Inflammatory macrophage treated with lipopolysaccharide for 1 hour (primary cell): ENCODE measurements at places on chromosomes 4 and X.

- DNase-seq = no peak
Measured at GRCh38 chr4:53022513-53023100, 160.5 kb downstream of the RASL11B start.

- DNase-seq = no peak
Measured at GRCh38 chr4:81758574-81759264, 287.0 kb upstream of the RASGEF1B start.

DNA sequence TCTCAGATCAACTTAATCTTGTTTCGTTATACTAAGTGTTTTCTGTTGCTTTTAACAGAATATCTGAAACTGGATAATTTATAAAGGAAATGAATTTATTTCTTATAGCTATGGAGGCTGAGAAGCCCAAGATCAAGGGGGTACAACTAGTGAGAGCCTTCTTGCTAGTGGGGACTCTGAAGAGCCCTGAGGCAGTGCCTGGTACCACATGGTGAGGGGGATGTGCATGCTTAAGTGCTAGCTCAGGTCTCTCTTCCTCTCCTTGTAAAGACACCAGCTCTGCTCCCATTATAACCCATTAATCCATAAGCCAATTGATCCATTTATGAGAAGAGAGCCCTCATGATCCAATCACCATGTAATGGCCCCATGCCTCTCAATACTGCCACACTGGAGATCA lies 17.9 kb downstream of the COX18 start:
- no peak for DNase-seq

- peak; percentile 61 for DNase-seq
Measured at GRCh38 chr4:16079046-16079445, 4.8 kb downstream of the PROM1 start.

GRCh38 chr4:169234137-169234855 lies 36.5 kb downstream of the SH3RF1 start:
- DNase-seq = no peak

- peak; percentile 60 for DNase-seq
Measured at GRCh38 chrX:30620980-30621618, 32.1 kb upstream of the GK start.

DNA sequence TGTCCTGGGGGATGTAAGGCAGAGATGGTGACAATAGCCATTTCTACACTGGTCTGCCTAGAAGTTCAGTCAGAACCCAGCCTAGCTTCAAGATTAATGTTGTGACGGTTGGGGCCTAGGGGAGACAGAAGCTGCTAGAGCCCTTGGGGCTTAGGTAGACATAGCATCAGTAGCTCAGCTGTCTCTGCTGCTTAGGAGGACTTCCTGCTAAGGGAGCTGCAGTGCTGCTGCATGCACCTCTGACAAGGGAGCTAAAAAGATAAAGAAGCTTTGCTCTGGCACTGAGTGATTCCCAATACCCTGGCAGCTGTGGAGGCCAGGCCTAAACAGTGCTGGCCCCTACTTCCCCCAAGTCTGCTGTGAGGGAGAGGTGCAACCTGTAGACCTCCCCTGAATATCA lies 116.0 kb downstream of the CT47B1 start:
- no peak for DNase-seq

DNA sequence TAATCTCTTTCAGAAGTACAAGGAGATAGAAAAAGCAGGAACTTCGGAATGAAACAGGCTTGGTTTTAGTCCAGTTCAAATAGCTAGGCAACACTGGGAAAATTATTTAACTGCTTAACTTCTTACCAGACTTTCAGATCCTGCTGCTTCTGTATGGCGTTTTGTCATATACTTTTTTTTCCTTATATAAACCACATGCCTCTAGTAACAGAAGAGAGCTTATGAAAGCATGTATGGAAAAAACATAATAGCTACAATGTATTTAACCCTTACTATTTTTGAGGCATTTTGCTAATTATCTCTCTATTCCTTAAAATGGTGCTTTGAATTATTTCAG lies 439.6 kb downstream of the INPP4B start:
- DNase-seq = no peak

GRCh38 chr4:75031775-75032174 lies 98.9 kb downstream of the PARM1 start:
- DNase-seq = peak; percentile 5

- DNase-seq = no peak
Measured at GRCh38 chr4:52676536-52676935, 17.4 kb upstream of the USP46 start.

DNA sequence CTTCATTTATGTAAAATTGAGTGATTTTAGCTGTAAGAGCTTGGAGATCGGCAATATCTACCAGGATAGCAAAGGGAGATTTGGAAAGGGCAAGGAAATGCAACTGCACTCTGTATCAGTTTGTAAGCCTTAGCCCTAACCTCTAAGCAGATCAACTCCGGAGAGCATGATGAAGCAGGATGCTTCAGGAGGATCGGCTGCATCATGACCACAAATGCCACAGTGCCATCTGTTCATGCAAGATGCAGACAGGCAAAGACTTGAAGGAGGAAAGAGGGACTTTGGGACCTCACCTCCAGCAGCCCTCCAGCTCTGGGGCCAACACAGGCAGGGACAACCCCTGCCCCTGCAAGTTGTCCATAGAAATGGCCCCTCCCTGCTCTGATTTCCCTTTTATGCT lies 377.6 kb upstream of the GATB start:
- no peak for DNase-seq

DNA sequence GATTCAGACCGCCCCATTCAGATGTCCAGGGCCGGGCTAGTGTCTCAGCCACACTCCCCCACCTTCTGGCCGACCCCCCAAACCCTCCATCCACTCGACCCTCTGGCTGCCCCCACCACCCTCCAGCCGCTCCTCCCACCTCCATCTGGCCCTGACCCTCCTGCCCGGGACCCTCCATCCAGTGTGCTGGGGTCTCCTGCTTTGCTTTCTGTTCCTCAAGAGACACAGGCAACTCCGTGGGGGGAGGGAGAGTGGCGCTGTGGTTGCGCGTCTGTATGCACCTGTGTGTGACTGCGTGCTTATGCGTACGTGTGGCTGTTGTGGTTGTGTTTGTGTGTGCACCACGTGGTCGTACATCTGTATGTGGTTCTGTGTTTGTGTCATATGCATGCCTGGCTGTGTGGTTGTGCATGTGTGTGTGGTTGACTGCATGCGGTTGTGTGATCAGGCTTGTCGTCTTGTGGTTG lies 33.3 kb downstream of the CPLX1 start:
- DNase-seq = no peak

- peak; percentile 96 for DNase-seq
Measured at GRCh38 chr4:140756319-140757231, at the start of gene TBC1D9. Gene TBC1D9 (minus strand): TSS chr4:140756385. CDS start chr4:140756045, 340 bp downstream.

GRCh38 chrX:30504309-30504708 lies 73.3 kb downstream of the TASL start:
- DNase-seq = peak; percentile 11

GRCh38 chr4:85482010-85482738 lies 7.2 kb downstream of the ARHGAP24 start:
- peak; percentile 33 for DNase-seq

DNA sequence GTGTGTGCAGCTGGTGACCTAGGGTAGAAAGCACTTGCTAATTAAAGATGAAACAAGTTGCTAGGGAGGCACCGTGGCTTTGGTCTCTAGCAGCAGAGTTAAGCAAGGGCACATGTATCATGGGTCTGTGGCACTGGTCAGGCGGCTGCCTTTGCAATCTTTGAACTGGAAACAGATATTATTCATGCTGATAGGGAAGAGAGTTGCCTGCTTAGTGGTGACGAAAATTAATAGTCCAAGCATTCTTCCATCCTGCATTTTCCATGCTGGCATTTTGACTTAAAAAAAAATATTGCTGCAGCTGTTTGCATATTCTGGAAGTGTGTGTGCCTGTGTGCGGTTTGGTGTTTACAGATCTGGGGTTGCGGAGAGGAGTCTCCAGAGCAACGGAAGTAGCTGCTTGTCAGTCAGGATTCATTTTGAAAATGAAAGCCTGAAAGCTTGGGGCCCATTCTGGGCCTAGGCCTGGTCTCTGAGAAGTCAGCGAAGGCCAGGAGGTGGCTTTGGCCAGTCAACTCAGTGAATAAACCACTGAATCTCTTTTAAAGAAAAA lies 2.3 kb upstream of the SOWAHD start:
- peak; percentile 68 for DNase-seq

DNA sequence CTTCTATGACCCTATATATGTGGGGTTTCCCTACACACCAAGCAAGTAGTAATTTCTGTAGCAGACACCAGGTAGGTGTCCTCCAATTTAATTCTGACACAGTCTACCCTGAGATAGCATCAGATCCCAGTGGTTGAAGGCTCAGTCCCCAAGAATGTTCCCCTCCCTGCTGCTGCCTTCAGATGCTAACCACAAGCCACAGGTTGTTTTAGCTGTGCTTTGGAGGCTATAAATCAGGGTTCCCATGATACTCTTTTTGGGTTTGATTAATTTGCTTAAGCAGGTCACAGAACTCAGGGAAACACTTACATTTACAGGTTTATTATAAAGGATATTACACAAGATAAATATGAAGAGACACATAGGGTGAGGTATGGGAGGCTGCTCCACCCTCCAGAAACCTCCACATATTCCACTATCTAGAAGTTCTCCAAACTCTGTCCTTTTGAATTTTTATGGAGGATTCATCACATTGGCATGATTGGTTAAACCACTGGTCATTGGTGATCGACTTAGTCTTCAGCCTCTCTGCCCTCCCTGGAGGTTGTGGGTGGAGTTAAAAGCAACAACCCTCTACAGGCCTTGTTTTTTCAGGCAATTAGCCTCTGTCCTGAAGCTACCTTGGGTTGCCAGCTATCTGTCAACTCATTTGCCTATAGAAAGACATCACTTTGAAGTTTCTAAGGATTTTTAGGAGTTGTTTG lies 50.8 kb downstream of the GRIA2 start:
- DNase-seq = no peak

GRCh38 chr4:116824172-116824571 lies 261.2 kb downstream of the TRAM1L1 start:
- no peak for DNase-seq

DNA sequence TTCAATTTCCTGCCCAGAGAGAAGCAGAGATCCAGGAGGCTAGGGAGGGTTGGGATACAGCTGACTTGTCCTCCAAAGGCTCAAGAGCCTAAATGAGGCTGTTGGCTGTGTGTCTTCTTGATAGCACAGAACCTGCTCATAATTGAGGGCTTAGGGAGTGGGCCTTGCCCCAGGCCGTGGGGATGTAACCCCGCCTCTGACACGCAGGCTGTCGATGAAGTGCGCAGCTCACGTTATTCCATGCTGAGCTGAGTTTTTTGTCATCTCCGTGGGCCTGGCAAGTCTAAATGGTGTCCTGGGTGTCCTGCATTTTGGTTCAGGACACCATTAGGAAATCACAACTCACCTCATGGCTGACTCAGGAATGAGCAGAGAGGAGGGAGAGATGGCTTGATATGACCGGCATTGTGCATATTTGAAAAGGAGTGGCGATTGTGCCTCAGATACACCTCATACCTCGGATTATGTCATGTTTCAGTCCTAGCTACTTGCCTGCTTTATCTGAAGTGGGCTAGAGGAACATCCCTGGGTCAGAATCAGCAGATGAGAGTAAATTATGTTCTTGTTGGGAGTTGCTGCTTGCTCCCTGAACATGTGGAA lies 43.7 kb downstream of the FHDC1 start:
- DNase-seq = no peak

- DNase-seq = no peak
Measured at GRCh38 chr4:114149-114548, 10.2 kb upstream of the ZNF718 start.

DNA sequence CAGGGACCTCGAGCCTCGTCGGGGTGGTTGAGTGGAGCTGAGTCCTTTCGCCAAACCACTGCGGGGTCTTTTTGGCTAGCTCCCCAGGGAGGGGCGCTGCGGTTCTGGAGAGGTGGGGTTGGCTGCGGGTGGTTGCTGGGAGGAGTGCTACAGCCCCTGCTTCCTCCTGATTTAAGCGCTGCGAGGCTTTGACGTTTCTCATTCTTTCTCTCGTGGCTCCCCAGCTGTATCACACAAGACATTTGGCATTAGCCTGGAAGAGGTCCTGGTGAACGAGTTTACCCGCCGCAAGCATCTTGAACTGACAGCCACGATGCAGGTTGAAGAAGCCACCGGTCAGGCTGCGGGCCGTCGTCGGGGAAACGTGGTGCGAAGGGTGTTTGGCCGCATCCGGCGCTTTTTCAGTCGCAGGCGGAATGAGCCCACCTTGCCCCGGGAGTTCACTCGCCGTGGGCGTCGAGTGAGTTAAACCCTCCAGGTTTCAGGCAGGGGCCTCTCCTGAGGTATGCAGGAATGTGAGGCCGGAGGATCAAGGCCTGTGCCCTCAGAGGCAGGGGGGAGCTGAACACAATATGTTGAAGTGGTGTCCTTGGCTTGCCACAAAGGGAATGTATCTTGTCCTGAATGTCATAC lies 25.5 kb downstream of the ARHGAP36 start:
- DNase-seq = no peak

DNA sequence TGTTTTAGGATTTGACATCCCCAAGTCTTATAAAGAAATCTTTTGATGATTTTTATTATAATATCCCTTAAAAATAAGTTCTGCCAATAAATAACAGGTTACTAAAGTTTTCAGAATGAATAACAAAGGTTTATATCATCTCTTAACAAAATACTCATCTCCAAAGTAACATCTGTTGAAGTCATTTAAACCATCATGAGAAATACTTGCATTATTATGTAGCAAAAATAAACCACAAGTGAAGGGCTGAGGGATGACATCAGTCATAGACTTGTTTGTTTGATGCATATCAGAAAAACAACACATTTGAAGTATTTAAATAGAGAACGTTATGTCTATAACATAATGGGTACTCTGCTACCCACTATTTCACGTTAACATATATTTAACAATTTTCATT lies 114.9 kb downstream of the SPOCK3 start:
- DNase-seq = no peak

DNA sequence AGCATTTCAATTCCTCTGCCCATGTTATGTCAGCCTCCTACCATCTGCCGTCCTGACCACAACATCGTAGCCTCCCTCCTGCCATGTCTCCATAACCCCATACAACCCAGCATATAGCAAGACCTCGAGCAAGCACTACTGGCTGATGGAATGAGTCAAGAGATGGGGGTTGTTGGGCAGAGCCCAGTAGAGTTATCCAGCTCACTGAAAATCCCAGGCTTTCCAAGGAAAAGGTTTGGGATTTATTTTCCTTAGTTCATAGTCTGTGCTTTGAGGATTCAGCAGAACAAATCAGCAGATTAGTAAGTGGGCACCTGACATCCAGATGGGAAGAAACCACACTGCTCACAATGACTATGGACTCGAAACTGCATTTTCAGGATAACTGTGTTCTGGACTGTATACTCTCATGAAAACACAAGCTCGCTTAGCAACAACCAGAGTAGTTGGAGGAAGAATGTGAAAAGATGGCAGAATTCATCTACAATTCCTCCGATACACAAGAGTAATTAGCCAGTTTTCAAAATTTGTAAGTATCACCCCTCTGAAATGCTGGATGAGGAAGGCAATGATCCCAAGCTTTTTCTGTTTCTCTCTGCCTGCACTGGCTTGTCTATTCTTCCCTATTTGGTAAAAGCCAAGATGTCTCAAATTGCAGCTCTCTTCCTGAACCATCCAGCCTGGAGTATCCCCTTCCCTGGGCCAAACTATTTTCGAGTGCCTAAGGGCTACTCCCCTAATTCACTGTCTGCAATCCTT lies 186.2 kb upstream of the TBL1X start:
- DNase-seq = no peak

- peak; percentile 77 for DNase-seq
Measured at GRCh38 chr4:55947912-55948725, 626 bp upstream of the CEP135 start.
